ENCODE measurements at places on chromosomes 7 and 10.

GRCh38 chr7:39152701-39153100 lies 175.0 kb downstream of the POU6F2 start:
- no peak for DNase-seq

GRCh38 chr10:33370434-33370930 lies 36.0 kb upstream of the NRP1 start:
- DNase-seq, result no peak

GRCh38 chr7:132311733-132312132 lies 264.5 kb downstream of the PLXNA4 start:
- no peak for DNase-seq

DNA sequence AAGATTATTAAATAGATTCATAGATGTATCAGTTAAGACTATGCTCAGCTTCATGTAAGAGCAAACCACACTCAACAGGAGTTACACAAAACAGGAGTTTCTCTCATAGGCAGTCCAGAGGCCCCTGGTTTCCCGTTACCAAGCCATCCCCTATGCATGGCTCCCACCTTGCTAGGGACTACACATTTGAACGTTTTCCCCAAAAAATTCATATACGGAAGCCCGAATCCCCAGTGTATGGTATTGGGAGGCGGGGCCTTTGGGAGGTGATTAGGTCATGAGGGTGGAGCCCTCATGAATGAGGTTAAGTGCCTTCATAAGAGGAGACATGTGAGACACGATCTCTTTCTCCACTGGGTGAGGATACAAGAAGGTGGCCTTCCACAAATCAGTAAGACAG lies 29.1 kb downstream of the RSU1 start:
- no peak for DNase-seq

- DNase-seq, result peak; percentile 44
These were observed 23.6 kb upstream of the HIBADH start for GRCh38 chr7:27686315-27686714.

DNA sequence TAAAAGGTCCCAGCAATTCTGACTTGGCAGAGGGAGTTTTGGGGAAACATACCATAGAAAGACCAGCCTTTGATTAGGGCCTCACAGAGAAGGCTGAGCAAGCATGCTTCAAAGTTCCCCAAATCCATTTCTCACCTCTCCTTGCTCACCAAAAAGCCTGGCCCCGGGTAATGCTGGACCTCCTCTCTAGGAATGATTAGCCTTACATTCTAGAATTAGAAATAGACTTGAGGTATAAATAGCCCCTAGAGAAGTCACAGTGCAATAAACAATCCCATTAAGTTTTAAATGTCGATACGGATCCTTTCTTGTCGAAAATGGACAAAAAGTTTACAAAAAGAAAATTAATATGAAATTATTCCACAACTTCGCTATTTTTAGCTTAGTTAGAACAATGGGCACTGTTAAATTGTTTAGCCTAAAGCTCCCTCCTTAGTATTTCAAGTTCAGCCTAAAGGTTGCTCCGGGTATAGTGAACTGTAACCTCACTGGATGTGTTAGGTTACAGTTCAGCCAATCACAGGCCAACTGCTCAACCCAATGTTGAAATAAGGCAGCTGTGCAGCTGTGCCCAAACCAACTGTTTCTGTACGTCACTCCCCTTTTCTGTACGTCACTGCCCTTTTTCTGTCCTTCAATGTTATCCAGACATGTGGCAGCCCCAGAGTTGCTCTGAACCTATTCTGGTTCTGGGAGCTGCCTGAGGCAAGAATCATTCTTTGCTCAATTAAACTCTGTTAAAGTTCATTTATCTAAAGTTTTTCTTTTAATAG lies 7.9 kb upstream of the GSDME start:
- no peak for DNase-seq

GRCh38 chr7:37145682-37146081 lies 303.0 kb downstream of the ELMO1 start:
- no peak for DNase-seq

GRCh38 chr10:97319671-97320479 lies 804 bp downstream of the FRAT1 start:
- DNase-seq, result peak; percentile 42

DNA sequence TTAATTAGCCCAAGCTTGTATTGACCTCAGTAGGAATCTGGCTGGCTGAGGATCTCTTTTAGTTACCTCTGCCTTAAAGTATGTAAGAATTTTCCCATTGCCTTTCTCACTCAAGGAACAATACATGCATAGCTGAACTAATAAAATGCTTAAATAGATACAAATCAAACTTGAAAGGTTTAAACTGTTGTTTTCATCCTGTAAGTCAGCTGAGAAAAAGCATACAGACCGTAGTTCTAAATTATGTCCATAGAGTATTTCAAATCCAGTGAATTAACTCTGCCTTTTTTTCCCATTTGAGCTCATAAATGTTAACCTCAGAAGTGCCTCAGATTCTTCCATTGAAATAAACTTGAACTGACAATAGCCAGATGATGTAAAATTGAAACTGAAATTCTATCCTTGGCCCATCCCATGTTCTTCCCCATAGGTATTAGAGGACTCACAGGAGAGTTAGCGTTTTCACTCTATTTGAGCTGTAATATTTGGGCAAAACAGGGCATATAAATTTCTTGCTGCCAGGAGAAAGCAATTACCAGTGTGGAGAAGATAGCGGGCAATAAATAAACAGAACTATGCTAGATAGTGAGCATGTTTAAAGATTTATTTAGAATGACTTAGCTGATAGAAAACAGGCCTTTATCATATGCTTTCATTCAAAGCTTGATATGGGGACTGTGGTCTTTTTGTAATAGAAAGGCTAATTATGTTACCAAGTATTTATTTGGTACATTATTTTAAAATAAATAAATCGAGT lies 163.7 kb downstream of the WNT2 start:
- no peak for DNase-seq

DNA sequence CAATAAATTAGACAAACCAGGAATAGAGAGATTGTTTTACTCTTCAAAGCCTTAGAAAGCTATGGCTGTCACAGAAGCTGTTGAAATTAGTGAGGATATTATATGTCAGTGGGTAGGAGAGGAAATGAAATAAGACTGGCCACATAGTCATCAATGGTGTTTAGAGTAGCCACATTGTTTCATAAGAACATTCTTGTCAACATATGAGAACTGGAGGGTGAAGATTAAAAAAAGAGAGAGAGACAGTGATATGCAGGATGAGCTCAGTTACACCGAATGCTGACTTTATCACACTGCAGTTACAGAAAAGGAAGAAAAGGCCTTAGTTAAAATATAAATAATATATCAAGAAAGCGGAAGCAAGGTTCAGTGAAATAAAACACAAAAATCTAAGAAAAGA lies 412.0 kb downstream of the CNTNAP2 start:
- no peak for DNase-seq

- no peak for DNase-seq
These were observed 89.2 kb downstream of the ZNF365 start for GRCh38 chr10:62463364-62463763.

- DNase-seq, result no peak
These were observed 54.4 kb upstream of the MGAM2 start for GRCh38 chr7:142057101-142057500.

GRCh38 chr7:15558756-15559155 lies 3.1 kb downstream of the AGMO start:
- peak; percentile 40 for DNase-seq

DNA sequence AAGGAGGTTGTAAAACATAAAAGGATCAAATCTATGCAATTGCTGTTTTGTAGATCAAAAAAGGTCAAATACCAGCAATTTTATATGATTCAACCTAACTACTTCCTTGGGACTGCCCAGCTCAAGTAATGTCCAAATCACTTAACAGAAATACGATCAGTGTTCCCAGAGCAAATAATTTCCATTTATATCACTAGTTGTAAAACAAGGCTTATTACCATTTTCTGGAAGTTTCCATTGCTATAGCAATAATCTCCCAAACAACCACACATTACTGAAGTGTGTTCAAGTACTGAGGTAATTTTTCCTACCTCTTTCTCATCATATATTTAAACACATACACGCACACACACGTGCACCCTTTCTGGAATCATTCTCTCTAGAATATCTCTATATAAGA lies 123.3 kb downstream of the NRCAM start:
- DNase-seq, result no peak

- peak; percentile 62 for DNase-seq
These were observed 80.6 kb upstream of the TBX20 start for GRCh38 chr7:35334506-35334905.

GRCh38 chr7:112753298-112753697 lies 36.9 kb downstream of the TMEM168 start:
- no peak for DNase-seq

- DNase-seq, result no peak
These were observed 505.6 kb downstream of the GALNT17 start for GRCh38 chr7:71637578-71637977.

DNA sequence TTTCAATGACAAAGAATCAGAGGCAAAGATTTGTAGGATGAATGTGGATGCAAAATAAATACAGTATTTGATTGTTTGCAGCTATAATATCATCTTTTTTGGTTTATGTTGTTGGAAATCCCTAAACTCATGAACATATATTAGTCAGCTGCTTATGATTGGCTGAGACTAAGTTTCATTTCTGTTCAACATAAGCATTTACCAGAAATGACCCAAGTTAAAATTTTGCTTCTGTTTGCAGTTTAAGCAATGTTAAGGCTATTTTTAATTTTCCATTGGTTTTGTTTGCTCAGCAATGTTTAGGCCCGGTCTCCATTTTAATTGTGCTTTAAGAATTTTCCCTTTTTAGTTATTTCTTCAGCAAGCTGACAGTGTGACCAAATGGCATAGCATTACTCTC lies 22.0 kb downstream of the GIMAP6 start:
- DNase-seq, result no peak

- DNase-seq, result no peak
These were observed 4.2 kb upstream of the NKX1-2 start for GRCh38 chr10:124453960-124454610.

DNA sequence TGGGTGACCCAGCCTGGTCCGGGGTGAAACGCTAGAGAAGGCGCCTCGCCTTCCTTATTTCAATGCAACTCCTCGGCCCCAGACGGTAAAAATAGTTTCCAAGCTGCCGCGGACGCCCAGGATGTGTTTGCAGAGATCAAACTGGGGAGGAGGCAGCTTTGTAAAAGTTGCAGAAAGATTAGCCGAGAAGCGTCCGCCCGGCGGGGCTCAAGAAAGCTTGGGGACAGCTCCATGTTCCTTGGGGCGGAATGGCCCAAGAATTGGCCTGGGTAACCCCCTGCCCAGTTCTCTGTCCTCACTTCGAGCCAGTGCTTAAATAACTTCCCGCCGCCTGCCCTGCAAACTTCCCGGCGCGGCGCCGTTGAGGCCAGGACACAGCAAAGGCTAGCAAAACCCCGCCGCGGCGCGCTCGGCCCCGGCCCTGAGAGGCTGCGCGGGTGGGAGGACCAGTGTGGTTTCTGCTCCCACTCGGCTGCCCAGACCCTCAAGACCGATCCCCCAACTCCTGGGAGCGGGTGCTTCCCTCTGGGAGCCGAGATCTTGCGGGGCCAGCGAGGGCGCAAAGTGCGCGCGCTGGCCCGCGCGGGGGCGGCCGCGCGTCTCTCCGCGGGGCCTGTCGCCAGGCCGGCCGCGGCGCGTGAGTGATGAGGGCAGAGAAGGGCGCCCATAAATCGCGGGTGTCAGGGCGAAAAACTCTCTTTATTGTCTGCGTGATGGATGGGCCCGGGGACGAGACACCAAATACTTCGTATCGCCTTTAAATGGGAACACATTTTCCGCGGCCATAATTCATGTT lies 6.3 kb upstream of the ZNF503 start:
- DNase-seq, result no peak

DNA sequence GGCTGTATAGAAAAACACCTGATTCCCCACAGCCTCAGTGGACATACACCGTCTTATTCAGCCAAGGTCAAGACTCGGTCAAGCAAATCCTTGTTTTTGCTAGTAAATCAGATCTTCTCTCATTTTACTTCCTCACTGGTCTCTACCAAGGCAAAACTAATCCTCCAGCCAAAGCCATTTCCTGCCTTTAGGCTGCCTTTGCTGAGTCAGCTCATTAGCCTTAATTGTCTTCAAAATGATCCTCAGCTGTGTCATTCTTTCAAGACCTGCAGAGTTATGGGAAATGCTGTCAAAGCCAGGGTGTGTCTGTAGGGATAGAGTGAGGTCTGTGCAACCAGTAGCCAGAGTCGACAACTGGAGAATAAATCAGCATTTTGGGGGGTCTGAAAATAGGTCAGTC lies 107.2 kb upstream of the FAM180A start:
- peak; percentile 21 for DNase-seq

DNA sequence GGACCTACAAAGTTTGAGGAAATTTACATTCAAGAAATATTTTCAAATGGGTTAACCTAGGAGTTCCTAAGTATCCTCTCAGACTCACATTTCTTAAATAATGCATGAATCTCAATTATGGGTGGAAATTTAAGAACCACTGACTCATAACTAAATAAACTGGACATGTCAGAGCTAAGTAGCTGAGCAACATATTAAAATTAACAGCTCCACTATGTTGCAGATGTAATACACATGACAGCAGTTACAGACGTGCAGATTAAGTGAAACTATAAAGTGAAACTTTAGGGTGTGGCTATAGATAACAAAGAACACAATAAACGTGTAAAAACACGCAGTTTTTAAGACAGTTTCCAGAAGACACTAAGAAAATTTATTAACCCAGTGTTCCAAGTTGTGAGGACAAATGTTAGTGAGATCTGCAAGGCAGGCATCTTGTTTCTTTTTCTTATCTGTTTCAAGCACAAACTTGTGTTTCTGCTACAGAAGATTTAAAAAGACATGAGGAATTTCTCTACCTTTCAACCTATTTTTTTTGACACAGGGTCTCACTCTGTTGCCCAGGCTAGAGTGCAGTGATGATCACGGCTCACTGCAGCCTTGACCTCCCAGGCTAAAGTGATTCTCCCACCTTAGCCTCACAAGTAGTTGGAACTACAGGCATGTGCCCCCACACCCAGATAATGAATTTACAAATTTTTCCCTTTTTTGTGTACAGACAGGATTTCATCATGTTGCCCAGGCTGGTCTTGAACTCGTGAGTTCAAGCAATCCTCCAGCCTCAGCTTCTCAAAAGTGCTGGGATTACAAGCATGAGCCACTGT lies 25.3 kb downstream of the DNMBP start:
- peak; percentile 46 for DNase-seq

DNA sequence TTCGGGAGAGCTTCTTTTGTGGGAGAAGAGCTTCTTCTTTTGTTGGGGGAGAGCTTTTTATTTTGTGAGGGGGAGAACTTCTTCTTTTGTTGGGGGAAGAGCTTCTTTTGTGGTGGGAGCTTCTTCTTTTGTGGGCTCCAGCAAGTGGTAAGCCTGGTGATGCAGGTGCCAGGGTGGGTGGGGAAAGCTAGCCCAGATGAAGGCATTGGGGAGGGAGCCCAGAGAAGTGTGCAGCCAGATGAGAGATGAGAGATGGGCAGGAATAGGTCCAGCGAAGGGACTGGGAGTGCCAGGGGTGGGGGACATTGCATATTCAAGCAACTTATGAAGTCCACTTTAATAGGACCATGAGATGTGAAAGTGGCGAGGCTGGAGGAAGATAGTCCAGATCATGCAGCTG lies 9.7 kb downstream of the ADRA2A start:
- no peak for DNase-seq

All from EL (cell line).